ENCODE measurements at places on chromosomes 12 and 14.

DNA sequence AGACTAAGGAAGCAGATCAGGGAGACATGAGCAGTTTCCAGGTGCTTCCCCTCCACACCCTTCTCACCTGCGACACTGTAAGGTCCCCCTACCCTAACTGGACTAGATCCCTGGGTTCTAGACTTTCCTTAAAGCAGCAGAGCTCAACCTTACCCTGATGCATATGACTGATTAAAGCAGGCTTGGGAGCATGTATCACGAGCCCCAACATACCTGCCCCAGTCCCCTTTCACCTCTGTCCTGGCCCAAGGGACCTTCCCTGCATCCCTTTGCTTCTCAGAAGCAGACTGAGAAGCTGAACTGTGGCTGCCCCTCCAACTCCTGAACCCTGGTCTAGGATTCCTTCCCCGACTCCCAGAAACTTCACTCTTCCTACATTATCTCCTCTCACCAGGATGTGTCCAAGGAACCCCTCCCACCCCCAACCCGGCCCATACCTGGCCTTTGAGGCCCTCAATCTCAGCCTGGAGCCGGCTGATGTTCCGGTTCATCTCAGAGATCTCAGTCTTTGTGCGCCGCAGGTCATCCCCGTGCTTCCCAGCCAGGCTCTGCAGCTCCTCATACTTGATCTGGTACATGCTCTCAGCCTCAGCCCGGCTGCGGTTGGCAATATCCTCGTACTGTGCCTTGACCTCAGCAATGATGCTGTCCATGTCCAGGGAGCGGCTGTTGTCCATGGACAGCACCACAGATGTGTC is 5.4 kb downstream of the KRT8 start:
- no peak for DNase-seq

DNA sequence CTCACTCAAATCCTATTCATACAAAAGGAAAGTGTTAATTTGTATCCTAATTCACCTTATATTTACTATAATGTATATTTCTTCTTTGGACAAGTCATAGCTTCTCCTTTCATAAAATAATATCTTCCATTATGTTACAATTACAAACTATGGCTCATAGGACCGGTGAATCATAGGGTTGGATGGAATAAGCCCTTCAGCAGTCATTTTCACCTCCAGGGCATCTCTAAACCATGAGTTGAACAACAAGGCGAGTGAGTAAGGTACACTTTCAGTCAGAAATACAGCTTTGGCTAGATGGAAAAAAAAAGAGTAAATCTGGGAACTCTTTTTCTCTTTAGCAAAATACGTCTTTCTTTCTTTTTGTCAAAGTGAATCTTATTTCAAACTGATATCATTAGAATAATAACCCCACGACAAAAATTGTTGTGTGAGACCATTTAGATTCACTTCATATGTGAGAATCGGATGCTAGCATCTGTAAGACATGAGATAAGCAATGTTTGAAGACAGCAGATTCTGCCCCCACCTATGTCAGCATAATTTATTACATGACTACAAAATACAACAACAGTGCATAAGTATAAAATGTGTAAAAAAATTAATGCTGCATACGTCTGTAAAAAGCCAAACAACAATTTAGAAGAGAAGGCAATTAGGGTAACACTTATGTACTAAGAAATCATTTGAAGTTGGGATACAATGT is 184.4 kb upstream of the SLC38A2 start:
- no peak for DNase-seq

GRCh38 chr14:39006721-39007410 is 96.2 kb downstream of the SEC23A start:
- no peak for DNase-seq

GRCh38 chr14:61472801-61473376 is 151.5 kb downstream of the PRKCH start:
- DNase-seq, result no peak

DNA sequence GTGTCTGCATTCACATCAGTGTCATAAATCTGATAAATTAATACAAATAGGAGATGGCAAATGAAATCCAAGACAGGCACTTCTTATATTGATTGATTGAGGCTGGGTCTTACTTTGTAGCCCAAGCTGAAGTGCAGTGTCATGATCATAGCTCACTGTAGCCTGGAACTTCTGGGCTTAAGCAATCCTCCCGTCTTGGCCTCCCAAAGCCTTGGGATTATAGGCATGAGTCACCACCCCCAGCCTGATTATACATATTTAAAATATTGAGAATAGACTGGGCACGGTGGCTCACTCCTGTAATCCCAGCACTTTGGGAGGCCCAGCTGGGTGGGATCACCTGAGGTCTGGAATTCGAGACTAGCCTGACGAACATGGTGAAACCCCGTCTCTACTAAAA is 51.3 kb downstream of the MARK3 start:
- no peak for DNase-seq

GRCh38 chr14:33065634-33066033 is 127.0 kb downstream of the NPAS3 start:
- no peak for DNase-seq

DNA sequence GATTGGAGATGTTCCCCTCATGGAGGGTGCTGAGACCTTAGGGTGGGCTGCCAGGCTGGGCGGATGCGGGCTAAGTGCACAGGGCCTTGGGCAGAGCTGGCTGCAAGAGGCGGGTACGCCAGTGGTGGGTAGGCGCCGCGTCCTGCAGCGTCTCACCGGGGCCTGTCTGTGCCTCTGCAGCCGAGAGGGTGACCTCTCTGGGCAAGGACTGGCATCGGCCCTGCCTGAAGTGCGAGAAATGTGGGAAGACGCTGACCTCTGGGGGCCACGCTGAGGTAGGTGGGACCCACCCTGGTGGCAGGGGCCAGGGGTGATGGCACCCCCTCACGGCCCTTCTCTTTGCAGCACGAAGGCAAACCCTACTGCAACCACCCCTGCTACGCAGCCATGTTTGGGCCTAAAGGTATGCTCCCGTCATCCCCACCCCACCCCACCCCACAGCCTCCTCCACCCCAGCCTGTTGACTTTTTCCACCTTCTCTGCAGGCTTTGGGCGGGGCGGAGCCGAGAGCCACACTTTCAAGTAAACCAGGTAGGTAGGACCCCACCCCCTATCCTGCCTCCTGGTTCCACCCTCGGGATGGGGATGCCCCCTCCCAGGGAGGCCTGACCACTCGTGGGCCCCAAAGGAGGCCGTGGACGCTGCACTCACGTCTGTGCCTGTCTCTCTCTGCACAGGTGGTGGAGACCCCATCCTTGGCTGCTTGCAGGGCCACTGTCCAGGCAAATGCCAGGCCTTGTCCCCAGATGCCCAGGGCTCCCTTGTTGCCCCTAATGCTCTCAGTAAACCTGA is 1.5 kb downstream of the CRIP1 start:
- no peak for DNase-seq

DNA sequence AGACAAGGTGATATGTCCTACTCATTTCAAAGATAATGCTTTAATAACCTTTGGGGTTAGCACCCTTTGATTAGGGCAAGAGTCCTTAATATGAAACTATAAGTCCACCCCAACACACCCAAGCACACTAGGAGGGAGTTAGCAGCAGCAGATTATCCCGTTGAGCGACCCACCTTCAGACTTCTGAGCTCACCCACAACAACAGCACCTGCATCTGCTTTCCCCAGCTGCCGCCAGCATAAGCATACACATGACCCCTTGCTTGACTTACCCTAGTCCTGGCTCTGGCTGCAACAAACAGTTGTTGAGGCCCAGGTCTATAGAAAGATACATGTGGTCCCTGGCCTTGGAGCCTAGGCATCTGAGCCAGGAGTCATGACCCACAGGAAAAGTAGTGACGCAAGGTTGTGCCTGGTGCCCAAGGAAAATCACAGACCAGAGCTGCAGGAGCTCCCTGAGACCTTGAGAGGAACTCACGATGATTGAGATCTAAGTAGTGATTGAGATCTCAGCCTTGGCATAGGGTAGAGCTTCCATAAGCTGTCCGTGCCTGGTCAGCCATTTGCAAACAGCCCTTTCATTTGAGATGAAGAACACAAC is 19.0 kb downstream of the ZDHHC22 start:
- no peak for DNase-seq

DNA sequence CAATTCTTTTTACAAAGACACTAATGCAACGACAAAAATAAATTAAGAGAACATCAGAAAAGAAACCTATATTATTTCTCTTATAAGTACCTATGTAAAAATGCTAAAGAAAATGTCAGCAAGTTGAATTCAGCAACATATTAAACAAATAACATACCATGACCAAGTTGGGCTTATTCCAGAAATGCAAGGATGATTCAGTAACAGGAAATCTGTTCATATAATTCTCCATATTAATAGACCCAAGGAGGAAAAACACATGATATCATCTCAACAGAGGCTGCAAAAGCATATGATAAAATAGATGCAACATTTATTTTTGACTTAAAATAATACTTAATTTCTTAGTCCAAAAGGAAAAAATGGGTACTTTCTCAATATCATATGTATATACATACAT is 25.1 kb upstream of the GPHB5 start:
- DNase-seq, result no peak

- no peak for DNase-seq
Measured at GRCh38 chr12:111349748-111350520, 19.0 kb downstream of the PHETA1 start.

GRCh38 chr12:66268562-66268961 is 33.7 kb upstream of the HELB start:
- DNase-seq, result no peak

DNA sequence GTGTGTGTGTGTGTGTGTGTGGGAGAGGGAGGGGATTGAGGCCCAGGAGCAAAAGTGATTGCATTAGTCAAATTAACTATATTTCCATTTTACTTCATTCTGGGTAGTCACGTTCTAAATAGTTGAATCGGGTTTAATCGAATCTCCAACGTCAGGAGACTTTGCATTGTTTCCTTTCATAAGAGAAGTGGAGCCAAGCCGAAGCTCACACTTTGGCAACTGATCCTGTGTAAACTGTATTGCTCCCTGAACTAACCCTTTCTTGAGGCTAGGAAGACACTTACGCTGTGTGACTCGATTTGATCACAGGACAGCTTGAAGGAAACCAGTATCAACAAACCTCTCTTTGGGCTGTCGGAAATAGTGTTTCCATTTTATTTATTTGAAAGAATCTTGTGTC is 363.4 kb upstream of the ATP2B1 start:
- DNase-seq, result no peak

GRCh38 chr12:87464565-87464964 is 564.6 kb downstream of the C12orf50 start:
- no peak for DNase-seq

GRCh38 chr14:33987565-33988080 is 36.7 kb upstream of the EGLN3 start:
- no peak for DNase-seq

DNA sequence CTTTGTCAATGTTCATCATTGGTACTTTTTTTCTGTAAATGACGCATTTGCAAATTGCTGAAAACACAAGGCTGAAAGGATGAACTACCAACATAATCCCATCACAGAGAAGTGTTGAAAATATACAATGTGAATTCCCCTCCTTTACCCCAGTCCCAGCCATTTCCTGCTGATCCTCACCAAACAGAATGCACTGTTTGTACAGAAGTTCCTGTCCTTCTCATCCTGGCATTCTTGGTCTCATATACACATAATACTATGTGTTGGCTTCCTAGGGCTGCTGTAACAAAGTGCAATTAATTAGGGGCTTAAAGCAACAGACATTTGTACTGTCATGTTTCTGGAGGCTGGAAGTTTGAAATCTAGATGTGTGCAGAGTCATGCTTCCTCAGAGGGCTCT is 836.2 kb upstream of the MGAT4C start:
- DNase-seq, result no peak

DNA sequence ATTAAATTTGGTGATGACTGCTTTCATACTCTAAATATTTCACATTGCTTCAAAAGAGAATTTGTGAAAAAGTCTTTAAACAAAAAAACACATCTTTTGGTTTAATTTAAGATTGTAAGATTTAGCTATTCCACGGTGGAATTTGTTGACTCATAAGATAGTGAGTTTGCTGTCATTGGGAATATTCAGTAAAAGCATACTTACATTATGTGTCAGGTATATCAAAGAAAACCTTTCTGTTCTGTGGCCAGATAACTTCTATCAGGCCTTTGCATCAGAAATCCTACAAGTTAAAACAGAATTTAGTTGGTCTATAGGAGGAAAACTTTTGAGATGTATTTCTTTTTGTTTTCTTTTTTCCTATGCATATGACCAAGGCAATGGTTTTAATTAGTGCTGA is 148.8 kb upstream of the E2F7 start:
- DNase-seq, result no peak

DNA sequence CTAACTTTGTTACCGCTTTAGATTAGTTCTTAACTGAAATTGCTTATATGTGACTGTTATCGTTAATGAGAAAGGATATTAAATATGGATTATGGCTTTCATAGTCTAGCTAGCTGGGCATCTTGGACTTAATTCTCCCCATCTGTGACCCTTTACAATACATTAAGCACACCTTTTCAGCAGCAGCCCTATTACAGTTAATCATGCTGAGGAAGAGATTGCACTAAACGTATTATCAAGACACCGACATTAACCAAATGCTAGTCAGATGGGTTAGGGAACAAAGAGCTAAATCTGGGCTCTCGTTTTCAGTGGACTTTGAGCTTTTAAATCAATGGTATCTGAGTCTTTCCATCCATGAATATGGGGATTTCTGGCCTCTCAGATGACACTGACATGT is 447.5 kb upstream of the DCN start:
- DNase-seq, result peak; percentile 46

DNA sequence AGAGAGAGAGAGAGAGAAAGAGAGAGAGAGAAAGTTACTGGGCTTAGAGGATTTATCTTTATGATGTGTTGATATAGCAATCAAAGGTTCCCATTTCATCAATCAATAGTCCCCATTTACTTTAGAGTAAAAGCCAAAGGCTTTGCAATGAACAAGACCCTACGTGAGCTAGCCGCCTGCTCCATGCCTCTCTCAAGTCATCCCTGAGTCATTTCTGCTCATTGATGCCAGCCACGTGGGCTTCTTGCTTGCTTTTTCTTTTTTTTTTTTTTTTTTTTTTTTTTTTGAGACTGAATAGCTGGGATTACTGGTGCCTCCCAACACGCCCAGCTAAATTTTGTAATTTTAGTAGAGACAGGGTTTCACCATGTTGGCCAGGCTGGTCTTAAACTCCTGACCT is 70.9 kb downstream of the GPR135 start:
- no peak for DNase-seq

GRCh38 chr14:37544407-37544806 is 50.6 kb downstream of the FOXA1 start:
- no peak for DNase-seq
